T-helper 2 cell (primary cell): ENCODE measurements at places on chromosomes 2 and 18.

- DNase-seq: no peak
These were observed 470.8 kb downstream of the KCNJ3 start for GRCh38 chr2:155169317-155169716.

DNA sequence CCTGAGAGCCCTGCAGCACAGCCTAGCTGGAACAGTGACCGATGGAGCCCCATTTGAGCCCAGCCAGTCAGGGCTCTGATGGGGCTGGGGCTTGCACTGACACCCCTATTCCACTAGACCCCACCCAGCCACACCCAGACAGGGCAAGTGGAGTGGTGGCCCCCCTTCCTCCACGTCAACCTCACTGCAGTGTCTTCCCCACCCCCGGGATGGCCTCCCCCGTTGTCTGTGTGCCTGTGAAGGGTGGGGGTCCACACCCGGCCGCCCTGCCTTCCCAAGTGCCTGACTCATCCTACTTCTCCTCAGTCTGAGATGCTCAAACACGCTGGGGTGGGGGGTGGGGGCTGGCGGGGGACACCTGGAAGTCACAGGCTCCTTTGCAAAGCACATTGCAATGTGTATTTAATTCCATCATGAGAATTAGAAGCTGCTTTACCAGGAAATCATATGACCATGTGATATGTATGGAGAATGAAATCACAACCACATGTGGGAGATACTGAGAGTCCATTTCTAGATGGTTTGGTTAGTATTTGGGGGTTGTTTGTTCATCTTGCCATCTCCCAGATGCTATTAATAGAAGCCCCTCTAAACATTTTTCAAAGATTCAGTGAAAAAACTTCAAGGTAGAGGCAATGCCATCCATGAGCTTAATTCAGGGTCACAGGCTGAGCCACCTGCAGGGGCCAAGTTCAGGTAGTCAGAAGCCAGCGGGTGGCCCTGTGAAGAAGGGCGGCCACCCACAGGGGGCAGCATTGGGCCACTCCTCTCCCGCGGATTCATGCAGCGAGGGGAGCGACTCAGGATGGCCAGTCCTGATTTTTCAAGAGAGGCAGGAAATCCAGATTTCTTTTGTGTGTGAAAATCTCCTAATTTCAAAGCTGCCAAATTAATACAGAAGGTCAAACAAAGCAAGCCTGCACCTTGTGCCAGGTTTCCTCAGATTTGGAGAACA, 22.7 kb upstream of the GMPPA start:
- DNase-seq: peak; percentile 54

- no peak for DNase-seq
These were observed 10.0 kb upstream of the GCA start for GRCh38 chr2:162333968-162334367.

GRCh38 chr2:47089083-47089464, 66.0 kb downstream of the STPG4 start:
- no peak for DNase-seq

DNA sequence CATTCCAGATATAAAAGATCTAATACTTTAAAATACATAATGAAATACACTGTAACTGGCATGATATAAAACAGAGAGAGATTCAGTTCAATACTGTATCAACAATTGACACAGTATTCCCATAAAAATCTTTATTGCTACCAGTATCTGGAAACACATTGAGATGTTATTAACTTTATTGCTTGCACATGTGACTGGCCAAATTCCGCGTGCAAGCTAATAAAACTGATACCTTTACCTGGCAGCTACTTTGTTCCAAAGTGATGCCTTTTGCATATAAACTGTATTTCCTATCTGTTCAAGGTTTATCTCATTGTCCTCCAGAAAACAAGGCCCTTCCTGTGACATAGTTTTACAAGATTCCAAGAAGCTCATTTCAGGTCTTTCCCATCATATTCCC, 15.4 kb upstream of the REG1B start:
- DNase-seq: no peak
